Nephron progenitor cell (in vitro differentiated cells): ENCODE measurements at places on chromosomes 7 and 10.

GRCh38 chr7:137366995-137367394, 23.5 kb upstream of the PTN start:
- DNase-seq, result no peak

DNA sequence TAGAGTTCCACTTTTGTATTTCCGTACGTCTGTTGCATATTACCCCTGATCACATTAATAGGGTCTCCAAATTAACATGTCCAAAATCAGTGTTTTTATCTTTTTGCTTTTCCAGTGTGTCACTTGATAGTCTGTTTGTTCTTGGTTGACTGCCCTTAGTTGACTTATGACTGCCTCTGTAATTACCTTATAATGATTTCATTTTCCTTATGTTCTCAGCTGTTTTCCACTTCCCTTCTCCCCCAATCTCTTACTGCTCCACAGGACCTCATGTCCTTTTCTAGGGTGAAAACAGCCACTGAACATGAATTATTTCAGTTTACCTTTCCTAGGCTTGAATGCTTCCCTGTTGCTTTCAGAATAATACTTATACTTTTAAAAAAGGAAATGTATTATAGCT, 54.7 kb downstream of the MAPK8 start:
- no peak for DNase-seq

- DNase-seq, result no peak
Observed at GRCh38 chr7:159057647-159058046, 87.0 kb downstream of the VIPR2 start.

DNA sequence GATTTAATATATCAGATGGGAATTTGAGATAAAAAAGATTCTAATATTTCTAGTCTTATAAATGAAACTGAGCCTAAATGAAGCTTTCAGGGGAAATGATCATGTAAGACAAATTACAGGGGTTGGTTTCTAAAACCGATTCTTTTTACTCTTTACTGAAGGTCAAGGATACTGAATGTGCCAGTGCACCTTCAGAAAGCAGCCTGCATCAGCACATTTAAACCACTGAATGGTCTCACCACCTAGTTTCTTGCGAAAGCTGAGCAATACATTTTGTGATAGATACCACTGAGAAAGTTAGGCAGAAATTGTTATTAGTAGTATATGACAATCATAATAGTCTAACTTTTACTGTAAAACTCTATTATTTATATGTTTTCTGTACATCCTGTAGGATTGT, 180.7 kb downstream of the PCDH15 start:
- no peak for DNase-seq

DNA sequence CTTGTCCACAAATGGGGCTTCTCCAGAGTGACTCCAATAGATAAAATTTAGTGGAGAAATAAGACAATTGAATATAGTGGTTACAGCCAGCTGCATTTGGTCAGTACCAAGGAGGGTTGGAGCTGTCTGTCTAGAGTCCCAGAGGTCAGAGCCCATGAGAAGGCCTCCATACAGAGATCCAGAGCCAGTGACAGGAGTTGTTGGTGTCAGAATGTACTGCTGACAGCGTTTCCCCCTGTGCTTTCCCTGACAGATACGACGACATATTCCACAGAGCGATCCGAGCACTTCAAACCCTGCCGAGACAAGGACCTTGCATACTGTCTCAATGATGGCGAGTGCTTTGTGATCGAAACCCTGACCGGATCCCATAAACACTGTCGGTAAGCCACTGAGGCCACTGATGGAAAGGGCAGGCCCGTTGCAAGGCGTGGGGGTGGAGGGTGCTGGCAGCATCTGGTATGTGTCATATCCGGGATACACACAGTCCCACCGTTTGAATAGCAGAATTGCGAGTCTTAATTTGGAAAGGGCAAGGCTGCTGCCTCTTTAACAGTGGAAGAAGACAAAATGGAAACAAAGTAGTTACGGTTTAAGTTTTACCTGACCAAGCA, 483.6 kb downstream of the NRG3 start:
- no peak for DNase-seq

DNA sequence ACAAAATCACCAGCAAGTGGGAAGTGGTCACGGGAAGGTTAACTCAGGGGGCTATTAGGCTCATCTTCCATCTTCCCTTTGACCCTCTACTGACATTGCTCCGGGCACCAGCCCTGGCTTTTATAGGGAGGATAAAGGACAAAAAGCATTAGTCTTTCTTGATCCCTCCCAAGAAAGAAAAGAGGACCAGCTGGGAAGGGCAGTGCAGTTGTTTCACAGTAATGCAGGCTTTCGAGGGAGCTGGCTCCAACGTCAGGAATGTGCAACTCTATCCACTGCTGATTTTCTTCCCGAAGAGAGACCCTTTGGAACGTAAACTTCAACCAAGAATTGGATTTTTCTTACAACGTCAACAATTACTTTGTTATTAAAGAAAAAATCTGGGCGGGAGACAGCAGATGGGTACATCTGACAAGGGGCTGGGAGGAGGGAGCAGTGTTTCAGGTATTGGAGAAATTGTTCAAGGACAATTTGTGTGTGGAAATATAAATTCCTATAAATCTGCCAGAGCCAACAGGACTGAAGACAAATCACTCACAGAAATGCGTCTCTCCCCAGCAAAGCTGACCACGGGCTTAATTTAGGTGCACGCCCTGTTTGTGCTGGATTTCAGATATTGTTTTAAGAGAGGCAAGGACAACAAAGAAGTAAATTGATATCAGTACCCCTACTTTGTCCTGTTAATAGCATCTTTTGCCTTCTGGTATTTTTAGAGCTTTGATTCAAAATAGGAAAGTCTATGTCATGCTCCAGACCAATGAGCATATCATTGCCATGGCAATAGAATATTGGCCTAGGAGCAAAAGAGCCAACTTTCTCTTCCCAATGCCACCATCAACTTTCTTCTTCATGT, 23.4 kb upstream of the ARID5B start:
- DNase-seq, result no peak

GRCh38 chr10:17910125-17910789, 41.5 kb upstream of the SLC39A12 start:
- DNase-seq, result peak; percentile 10

DNA sequence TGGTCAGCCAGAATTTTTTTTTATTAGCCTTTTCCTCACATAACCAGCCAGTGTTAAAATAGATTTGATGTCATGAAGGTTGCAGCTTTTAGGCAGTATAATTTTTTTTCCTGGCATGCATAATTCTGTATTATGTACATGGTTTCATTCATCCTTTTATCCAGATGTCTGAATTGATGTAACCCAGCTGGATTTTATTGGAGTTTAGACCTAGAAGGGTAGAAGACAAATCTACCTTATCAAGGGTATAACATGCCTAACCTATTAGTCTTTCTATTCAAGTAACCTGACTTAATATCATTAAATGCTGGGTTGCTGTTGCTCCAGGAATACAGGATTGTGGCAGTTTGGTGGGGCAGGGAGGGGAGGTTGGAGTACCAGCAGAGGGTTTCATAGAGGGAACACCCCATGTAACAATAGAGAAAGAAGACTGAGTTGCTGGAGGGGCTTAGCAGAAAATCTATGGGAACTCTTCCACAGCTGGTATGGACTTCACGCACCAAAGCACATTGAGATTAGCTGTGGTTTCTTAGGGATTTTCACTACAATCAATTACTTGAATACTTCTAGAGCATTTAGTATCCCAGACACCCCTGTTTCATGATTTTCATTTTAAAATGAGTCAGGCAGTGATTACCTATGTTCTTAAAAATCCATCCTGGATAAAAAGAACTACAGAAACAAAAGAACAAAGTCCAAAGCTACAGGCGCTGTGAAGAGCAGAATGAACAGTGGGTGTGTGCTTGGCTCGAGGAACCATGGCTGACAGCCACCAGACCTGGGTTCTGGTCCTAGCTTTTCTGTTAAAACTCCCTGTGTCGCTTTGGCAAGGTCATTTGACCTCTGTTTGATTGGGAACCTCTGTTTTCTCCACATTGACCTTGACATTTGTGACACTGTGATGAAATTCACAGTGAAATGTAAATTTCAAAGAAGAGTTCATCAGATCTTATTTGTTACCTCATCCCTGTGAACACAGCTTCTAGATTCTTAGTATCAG, 93.5 kb downstream of the CREM start:
- no peak for DNase-seq

DNA sequence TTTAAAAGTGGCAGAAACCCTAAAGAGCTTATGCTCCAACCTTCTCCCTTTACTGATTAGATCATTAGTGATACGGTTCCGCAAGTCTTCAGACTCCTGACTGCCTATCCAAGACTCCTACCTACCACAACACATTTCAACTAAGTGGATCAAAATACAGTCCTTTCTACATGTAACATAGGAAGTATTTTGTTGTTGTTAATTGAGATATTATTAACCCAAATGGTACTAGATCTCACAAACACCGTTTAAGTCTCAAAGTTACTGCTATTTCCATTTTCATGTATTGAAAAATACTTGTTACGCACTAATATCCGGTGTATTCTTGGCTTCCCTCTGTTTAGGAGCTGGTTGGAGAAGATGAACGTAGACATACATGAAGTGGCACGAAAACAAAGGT, 1.1 kb downstream of the FAM237B start:
- DNase-seq, result no peak

- DNase-seq, result no peak
Observed at GRCh38 chr10:47336387-47337134, 11.6 kb upstream of the RBP3 start.

DNA sequence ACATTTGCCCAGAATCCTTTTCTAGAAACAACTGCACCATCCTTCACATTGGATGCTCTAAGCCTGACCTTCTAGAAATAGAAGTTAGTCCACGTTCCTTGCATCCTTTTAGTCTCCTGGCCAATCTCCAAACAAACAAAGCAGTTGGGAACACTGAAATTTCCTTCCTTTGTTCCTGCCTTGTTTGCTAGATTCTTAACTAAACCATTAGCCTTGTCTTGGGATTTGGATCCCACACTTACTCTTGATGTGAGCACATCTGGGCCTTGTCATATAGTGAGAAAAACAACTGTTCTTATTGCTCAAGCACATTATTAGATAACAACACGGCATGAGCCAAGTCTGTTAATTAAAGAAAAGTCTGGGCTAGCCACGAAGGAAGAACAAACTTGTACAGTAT, 319.3 kb upstream of the GHITM start:
- DNase-seq, result no peak

- DNase-seq, result no peak
Observed at GRCh38 chr7:42763137-42763551, 148.7 kb downstream of the C7orf25 start.

GRCh38 chr10:26733750-26734568, 36.5 kb downstream of the PDSS1 start:
- DNase-seq, result peak; percentile 15

DNA sequence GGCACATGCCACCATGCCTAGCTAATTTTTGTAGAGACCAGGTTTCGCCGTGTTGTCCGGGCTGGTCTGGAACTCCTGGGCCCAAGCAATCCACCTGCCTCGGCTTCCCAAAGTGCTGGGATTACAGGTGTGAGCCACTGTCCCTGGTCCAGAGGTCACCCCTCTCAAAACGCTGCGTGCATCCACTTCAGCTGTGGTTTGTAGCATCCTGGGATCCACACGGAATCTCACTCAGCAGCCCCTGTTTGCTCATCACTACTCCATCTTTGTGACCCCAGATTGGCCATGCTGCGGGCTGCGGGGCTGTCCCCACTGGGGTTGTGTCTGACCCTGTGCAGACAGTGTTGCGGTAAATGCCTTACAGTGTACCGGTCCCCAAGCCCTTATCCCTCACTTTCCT, 3.5 kb downstream of the INPP5A start:
- no peak for DNase-seq

DNA sequence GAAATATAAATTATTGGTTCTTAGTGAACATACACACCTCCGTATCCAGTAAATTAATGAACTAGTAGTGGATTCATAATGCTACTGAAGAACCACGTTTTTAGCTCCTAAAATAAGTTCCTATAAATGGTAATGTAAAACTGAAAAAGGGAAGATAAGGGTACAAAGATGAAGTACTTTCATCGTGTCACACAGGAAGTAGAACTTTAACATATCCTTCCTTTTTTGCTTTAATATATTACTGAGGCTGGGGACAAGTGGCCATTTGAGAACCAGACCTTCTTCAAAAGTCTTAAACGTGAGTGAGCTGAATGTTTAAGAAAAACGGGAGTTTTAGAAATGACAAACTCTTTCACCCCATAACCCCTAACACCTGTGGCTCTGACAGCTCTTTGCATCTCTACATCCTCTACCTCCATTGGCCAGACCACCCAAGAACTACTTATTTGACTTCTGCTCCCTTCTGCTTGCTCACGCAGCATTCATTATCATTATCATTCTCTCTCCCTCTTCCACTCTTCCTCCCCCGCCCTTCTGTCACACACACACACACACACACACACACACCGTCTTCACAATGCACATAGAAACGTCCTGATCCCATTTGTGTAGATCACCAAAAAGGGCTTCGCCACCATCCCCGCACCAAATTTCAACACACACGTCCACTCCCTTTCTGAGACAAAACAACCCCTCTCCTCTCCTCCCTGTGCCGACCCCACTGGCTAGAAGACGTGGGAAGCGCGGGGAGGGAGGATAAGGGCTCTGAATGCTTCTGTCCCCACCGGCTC, 677 bp downstream of the SKAP2 start:
- no peak for DNase-seq

DNA sequence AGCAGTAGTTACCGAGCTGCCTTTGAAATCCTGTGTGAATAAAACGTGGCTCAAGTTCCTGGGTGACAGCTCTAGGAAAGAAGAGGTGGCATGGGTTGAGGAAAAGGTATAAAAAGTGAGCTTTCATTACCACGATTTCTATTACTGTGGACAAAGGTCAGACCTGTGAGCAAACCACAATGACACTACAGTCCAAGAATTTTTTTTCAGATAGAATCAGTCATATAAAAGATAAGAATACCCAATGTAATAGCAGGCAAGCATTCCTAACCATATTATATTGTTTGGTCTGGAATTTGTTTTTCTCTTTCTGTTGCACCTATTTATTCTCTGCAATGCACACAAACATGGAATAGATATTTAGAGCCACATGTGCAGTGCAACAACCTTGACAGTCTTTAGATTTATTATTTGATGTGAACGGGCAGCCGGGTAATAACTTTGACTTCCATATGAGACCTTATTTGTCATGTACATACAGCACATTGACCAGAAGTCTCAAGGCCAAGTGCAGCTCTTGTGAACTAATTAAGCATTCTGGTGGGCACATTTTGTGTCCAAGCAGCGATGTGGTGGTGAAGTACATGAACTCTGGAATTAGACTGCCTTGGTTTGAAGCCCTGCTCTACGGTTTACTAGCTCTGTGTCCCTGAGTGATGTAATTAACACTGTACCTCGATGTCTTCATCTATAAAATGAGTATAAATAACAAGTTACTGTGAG, 156.8 kb downstream of the NRCAM start:
- DNase-seq, result no peak

- no peak for DNase-seq
Observed at GRCh38 chr10:47183704-47184041, 116.3 kb upstream of the GDF10 start.
